ENCODE measurements at places on chromosomes 5 and 9. TPM values are rescaled to one million over a fixed set of nuclear protein-coding genes. Genes with fewer than 3 reads are reported as not detected.
A peak's percentile ranks its signal among the peaks of the same experiment; 100 is the strongest.

- DNase-seq = no peak
Observed at GRCh38 chr9:26308328-26308727, 584.3 kb downstream of the CAAP1 start.

GRCh38 chr5:17219006-17219422 lies 1.6 kb downstream of the BASP1 start:
- DNase-seq = peak; percentile 53

Gene ARID3C
- total RNA-seq = not detected

- DNase-seq = no peak
Observed at GRCh38 chr9:122808141-122808540, 8.2 kb downstream of the OR1K1 start.

DNA sequence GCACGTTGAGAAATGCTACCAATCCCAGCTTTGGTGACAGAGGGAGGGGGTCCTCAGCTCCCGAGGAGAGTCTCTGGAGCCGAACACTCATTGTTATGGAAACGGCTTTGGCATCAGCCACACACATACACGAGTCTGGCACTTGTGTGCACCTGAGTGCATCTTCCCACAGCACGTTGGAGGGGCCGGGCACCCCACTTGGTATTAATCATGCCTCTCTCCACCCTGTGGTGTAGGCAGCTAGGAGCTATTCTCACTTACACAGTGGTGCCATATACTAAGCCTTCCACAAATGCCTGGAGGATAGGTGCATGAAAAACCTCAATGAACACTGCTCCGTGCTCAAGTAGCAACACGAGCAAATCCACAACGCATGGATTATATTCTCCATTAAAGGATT lies 133.9 kb upstream of the PANK3 start:
- no peak for DNase-seq

GRCh38 chr5:76524868-76525267 lies 98.3 kb downstream of the F2RL2 start:
- no peak for DNase-seq

DNA sequence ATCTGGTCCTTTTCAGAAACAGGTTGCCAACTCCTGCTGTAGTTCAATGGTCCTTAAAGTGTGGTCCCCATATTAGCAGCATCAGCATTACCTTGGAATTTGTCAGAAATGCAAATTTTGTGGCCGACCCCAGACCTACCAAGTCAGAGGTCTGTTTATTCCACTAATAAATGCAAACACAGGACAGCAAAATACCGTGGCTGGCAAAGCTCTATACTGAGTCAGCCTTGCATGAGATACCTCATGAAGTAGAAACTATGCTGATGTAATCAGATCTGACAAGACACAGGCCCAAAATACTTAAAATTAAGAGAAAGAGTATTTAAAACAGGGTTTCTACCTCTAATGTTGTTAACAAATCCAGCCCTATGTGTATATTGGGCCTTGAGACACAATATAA lies 3.0 kb downstream of the GOLM1 start:
- DNase-seq = no peak

DNA sequence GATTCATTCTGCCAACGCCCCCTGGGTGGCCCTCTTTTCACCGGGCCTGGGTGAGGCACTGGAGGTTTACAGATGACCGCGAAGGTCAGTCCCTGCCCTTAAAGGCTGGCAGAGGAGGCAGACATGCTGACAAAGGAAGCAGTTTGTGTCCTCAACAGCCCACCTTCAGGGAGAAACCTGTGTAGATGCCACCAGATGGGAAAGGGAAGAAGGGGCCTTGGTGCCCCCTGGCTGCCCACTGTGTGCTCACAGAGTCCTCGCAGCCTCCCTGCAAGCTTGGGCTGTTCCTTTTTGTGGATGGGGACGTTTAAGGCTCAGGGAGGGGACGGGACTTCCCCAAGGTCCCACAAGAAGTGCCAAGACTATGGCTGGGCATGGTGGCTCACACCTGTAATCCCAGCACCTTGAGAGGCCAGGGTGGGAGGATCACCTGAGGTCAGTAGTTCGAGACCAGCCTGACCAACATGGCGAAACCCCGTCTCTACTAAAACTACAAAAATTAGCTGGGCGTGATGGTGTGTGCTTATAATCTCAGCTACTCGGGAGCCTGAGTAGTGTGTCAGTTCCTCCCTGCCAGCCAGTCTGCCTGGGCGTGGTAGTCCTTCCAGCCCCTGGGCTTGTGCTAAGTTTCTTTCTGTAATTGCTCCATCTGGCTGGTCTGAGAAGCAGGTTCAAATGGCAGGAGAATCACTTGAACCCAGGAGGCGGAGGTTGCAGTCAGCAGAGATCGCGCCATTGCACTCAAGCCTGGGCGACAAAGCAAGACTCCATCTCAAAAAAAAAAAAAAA lies 36.2 kb downstream of the NEK6 start:
- DNase-seq = no peak

- no peak for DNase-seq
Observed at GRCh38 chr5:181043285-181044092, 3.4 kb downstream of the BTNL9 start.

DNA sequence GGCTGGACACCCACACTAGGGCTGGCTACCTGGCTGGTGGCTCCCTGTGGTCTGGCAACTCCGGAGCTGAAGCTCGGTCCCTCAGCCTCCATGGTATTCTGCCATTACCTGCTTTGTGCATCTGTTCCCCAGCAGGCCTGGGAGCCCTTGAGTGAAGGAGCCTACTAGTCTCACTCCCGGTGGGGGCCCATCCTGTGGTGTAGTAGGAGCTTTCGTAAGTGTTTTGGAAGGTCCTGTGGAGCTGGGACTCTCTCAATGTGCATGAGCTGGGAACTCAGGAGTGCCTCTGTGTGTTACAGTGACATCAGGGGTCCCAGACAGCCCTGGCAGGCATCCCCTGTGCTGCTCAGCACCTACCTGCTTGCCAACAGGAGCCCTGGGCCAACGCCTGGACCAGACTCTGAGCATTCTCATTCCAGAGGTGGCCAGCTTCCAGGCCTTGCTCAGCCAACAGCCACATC lies 267.1 kb downstream of the GADD45G start:
- DNase-seq = no peak

DNA sequence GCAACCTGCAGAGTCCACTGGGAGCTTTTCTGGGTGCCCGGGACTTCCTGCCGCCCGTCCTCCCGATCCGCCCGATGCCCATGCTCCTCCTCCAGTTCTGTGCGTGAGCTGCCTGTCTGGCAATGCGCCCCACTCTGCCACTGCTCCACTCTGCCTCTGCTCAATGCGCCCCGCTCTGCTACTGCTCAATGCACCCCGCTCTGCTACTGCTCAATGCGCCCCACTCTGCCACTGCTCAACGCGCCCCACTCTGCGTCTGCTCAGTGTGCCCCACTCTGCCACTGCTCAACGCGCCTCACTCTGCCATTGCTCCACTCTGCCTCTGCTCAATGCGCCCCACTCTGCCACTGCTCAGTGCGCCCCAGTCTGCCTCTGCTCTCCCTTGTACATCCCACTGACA lies 436.0 kb downstream of the NR2F1-AS1 start:
- DNase-seq = no peak

GRCh38 chr5:79025054-79025472 lies 40.0 kb upstream of the ARSB start:
- peak; percentile 76 for DNase-seq

DNA sequence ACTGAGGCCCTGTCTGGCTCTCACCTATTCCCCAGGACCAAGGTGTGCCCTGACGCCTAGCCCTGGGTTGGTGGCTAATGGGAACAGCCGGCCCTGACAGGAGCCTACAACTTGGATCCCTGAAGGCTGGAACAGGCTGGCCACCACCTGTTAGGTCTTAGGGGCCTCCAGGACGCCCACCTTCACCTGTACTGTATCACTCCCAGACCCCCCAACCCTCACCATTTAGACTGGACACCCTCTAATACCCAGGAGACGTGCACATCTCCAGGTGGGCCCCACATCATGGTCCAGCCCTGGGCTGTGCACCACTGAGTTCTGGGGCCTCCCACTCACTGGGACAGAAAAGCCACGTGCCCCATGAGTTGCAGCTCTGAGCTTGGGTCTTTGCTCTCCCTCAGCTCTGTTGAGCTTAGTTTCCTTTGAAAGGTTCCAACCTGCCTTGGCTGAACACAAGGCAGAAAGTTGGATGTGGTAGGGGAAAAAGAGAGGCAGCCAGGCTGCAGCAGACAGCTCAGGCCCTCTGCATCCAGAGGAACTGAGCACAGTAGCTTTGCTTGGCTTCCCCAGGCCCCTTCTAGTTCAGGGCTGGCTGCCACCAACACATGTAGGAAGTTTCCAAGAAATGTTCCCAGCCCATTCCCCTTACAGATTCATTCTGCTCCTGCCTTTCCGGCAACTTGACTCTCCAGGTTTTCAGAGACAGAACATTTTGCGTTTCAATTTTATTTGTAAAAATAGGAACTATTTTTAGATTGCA lies 116.8 kb upstream of the TBC1D2 start:
- no peak for DNase-seq

DNA sequence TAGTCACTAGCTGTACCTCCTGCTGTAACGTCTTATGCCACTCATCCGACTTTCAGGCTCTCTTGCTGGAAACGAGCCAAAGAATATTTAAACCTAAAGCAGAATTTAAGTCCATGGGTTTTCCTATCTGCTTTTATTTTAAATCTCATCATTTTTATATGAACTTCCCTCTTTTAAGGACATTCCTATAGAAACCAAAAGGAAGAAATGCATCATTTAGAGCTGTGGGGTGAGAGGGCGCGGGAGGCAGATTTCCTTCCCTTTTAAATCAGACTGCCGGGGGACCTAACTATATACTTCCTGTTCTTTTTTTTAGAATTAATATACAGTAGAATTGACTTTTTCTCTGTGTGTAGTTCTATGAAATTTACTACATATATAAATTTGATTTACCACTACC lies 468.8 kb downstream of the BNC2 start:
- DNase-seq = no peak

Gene DNAI1
- total RNA-seq = 0.74 TPM

Gene PCDHB5
- total RNA-seq = 7.8 TPM

Gene RASEF
- total RNA-seq = 0.28 TPM

DNA sequence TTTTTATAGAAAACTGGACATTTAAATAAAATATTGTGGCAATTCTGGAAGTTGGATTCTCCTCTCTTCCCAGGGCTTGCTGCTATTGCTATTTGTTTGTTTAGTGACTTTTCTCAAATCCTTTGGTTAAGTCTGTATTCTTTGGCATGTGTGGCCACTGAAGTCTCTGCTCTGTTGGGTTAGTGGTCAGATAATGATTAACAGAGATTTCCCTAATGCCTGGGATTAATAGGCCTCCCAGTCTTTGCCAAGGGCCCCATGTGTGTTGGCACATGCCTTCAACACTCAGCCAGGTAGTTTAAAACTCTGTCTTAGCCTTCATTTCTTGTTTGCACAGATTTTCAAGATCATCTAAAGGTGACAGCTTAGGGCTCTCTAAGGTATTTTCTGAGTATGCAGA lies 92.8 kb upstream of the EPB41L4A start:
- no peak for DNase-seq

DNA sequence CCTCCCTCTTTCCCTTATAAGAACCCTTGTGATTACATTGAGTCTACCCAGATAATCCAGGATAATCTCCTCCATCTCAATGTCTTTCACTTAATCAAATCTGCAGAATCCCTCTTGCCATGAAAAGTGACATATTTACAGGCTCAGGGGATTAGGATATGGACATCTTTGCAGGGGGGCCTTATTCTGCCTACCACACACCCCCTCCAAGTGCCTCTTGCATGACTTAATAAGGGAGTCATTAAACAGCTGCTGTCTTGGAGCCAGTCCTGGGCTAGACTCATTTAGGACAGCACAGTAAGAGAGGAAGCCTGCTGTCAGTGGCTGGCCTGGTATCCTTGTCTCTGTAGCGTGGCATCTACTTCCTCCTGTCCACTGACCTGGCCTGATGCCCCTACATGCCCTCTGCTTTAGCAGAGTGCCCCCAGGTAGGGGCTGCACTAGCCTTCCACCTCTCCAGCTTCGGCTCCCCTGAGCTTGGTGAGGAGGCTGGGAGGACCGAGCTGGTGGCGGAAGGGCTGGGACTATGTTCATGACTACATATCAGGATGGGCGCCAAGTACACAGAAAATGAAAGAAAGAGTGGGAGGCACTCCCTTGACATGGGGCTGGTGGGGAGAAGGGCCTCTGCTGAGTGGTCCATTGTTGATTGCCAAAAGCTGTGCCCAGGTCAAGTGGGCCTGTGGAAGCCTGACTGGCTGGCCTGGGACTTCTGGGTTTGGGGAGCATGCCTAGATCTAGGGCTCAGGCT lies 17.2 kb downstream of the ENHO start:
- no peak for DNase-seq

GRCh38 chr9:110007477-110008270 lies 200.3 kb downstream of the C9orf152 start:
- DNase-seq = no peak

GRCh38 chr9:117887383-117887782 lies 183.2 kb downstream of the TLR4 start:
- no peak for DNase-seq

DNA sequence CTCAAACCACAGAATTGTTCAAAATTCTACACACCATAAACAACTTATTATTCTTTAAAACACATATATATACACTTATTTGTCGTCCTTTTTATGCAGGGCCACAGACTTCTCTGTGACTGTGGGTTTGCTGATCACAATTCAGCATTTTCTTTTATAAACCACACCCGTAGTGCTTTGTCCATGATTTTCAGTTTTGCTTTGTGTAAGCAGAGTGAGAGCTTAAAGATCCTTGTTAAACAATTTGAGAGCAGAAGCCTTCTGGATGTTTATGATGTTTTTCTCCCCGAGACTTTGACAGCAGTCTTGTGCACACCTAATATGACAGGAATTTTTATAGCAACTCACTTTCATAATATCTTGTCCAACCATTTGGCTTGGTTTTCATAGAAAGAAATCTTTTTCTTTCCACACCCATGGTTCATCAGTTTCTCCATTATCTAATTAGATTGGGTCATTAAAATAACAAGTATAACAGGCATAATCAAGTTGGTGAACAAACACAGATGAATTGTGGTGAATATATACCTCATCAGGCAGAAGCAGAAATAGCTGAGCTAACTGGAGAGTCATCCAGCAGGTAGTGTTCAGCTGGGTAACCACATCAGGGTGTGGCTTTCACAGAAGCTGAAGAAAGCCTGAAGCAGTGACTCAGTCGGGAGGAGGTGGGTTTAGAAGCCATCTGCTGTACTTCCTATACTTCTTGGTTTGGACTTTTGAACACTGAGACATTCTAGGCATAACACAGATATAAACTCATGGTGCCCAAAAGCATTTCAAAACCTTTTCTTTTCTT lies 232.8 kb downstream of the DOCK8 start:
- DNase-seq = no peak

GRCh38 chr5:7087719-7088297 lies 308.1 kb upstream of the ADCY2 start:
- no peak for DNase-seq

DNA sequence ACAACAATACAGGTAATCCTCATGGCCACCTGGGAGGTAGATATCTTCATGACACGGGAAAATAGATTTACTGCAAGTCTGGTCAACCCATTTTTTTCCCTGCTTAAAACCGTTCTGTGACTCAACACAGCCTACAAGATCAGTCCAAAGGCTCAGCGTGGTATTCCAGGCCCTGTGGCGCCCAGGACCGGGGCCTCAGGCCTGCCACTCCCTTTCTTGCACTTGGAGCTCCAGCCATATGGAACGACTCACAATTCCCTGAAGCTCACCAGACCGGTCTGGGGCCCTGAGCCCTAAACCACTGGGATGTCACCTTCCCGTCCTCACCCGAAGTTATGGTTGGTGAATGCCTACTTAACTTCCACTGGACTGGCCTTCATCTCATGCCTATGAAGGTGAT lies 6.5 kb upstream of the MLANA start:
- DNase-seq = no peak

Data from endothelial cell (in vitro differentiated cells).